Activated naive CD4-positive, alpha-beta T cell (primary cell): ENCODE measurements at places on chromosomes 12 and 14.

- no peak for DNase-seq
Measured at GRCh38 chr14:73260574-73260973, 23.3 kb downstream of the PAPLN start.

GRCh38 chr14:74155749-74156148 lies 71.0 kb downstream of the LIN52 start:
- DNase-seq = no peak

- DNase-seq = no peak
Measured at GRCh38 chr12:116416166-116416565, 138.7 kb upstream of the MED13L start.

GRCh38 chr12:3315201-3315661 lies 175.8 kb upstream of the PRMT8 start:
- DNase-seq = no peak

DNA sequence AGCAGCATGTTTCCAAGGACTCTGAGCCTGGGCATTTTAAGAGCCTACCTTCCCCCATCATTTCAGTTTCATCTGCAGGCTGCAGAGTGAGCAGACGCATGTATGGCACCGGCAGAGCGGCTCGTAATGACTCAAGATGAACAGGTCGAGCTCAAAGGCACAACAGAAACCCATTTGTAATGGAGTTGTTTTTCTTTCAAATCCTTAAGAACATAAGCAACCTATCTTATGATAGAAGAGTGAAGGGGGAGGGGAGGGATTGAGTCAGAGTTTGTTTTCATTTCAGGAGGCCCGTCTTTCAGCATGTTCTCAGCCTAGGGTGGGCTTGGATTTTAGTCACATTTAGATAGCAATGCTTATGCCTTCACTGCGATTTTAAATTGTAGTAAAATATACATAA lies 54.9 kb upstream of the CISTR start:
- DNase-seq = no peak

DNA sequence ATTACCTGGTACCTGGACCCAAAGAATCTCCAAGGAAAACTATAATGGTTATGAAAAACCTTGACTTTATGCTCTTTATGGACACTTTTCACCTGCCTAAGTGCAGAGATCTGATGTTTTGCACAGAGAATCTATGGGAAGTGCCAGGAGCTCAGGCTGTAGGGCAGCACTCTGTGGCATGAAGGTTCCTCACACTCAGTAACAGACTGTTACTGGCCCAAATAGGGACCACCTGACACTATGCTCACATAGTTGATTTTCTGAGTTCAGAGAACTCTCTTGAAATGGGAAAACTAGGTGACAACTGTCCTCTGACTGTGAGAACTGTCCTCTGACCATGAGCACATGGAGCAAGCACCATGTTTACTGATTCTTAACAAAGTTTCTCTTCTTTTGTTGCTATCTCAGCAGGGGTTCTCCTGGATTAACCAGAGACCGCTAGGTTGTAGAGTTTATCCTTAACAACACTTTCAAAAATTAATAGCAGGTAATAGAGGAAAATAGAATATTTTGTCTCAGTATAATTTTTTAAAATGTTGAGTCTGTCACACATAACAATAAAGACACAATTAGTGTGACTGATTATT lies 101.6 kb downstream of the STXBP6 start:
- no peak for DNase-seq

DNA sequence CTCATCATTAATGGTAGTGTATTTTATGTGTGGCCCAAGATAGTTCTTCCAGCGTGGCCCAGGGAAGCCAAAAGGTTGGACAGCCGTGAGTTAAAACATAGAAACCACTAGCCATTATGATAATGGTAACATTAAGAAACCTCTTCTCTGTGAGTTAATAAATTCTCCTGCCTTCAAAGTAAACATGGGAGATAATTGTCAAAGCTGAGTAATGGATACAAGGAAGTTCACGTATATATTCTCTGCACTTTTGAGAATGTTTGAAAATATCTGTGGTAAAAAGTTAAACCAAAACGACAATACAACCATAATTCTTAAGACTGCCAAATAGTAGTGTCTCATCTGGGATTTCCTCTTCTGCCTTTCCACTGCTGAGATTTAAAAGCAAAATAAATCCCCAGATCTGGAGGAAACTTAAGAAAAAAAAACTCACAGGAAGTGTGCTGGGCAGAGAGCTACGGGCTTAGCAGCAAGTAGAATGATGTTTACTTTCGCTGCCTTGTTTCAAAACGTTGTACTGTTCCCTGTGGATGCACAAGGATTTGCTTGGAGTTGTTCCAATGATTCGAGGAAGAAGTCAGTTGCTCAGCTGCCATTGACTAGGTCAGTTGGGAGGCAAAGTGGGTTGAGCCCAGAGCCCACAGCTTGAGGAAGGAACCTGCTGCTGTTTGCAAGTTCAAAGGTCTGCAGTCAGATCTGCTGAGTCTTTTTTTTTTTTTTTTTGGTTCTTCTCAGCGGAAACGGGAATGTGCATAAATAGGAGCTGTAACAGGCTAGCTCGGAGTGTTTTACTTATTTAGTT lies 1.7 kb downstream of the TPCN1 start:
- no peak for DNase-seq

GRCh38 chr12:121295746-121296617 lies 527 bp downstream of the CAMKK2 start:
- DNase-seq = peak; percentile 19

- peak; percentile 50 for DNase-seq
Measured at GRCh38 chr12:120710031-120710804, at the start of gene UNC119B. Gene UNC119B (plus strand): TSS chr12:120710458. CDS start chr12:120710475, 17 bp downstream.

DNA sequence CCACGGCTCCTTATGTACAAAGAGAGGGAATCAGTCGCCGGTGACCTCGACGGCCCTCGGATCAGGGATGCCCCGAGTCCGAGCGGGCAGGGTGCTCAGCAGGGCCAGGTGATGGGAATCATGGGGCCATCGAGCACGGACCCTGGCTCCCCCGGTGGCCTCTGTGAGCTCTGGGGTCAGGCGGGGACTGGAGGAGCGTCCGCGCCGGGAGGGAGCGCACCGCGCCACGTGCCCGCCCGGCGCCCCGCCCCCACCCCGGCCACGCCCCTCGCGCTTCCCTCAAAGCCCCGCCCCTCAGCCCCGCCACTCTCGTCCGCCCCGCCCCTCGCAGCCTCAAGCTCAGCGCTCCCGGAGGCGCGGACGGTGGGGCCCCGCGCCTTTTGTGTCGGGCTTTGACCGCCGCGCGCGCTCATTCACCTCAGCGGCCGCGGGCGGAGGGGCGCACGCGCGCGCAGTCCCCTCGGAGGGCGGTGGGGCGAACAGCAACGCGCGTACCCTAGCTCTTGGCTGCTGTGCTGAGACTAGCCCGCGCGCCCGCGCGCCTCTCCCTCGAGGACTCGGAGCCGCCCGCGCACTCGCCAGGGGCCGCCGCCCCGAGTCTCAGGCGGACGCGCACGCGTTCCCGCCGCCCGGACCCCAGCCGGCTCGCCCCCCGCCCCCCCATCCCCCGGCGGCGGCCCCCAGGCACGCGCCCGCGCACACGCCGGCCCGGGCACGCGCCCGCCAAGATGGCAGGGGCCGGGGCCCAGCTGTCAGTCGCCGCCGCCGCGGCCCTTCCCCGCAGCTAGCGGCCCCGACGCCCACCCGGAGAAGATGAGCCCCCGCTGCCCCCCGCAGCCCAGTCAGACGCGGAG lies 93.9 kb upstream of the EVL start:
- DNase-seq = peak; percentile 69

- DNase-seq = no peak
Measured at GRCh38 chr12:109464642-109465351, 12.3 kb downstream of the KCTD10 start.

DNA sequence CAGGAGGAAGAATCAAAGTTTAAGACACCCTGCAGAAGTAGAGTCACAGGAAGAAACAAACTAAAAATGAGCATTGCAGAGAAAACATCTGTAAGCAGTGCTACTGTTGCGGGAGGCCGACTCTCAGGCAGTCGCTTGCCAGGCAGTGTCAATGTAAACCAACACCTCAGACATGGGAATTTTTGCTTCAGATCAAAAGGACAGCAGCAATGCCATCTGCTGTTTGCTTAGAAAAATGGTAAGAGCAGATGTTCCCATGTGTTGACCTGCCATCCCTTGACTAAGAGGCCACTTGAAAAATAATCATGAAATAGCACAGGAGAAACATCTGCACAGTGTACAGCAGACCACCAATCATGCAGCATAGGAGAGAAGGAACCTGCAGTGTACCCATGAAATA lies 196.6 kb downstream of the SLC25A21 start:
- no peak for DNase-seq

DNA sequence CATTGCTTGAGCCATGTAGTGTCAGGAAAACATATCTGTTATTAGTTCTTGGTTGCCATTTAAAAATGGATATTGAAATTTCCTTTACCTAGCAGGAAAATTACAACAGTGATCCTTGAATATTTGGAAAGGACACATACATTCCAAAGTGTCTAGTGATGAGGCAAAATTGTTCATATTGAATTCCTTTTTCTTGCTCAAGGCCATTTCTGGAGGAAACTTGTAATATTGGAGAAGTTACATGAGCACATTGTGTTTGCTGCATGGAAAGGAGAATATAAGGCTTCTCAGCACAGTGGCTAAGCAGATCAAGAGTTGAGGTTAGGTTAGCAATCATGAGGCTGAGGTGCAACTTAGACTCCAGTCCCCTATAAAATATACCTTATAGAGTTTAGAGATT lies 121.9 kb downstream of the PDE3A start:
- no peak for DNase-seq

DNA sequence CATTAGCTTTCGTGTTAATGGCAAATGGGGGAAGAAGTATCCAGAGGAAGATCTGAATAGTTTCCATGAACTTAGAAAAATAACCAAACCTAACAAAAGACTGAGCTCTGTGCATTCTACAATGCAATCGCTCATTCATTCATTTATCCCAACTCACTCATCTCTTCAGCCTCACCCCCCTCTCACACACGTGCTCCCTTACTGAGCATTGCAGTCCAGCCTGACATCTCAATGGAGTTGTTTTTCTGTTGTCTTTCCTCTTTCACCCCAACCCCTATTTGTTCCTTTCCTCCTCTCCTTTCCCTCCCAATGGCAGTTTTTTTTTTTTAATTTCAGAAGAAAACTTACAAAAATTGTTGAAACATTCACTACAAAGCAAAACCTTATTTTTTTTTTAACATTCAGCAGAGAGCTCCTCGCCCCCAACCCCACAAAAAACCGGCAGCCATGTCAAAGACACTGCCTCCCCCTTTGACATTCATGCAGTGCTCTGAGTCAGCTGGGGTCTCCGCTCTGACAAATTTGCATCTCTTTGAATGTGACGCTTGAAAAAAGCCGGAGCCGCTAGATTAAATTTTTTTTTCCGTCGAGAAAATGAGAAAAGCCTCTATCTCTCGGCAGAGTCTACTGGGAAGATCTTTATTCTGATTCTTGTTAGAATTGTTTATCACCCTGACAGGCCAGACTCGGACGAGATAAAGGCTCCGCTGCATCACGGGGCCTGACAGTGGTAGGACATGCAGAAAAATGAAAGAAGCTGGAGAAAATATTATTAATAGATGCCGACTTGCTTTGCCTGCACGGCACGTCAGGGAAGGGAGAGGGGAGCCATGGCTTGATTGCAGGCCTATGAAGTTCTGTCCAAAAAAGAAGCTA lies 775.6 kb downstream of the VRK1 start:
- no peak for DNase-seq

- DNase-seq = no peak
Measured at GRCh38 chr12:101298426-101298825, 18.5 kb downstream of the UTP20 start.

- DNase-seq = no peak
Measured at GRCh38 chr12:16020031-16020430, 108.9 kb downstream of the DERA start.

DNA sequence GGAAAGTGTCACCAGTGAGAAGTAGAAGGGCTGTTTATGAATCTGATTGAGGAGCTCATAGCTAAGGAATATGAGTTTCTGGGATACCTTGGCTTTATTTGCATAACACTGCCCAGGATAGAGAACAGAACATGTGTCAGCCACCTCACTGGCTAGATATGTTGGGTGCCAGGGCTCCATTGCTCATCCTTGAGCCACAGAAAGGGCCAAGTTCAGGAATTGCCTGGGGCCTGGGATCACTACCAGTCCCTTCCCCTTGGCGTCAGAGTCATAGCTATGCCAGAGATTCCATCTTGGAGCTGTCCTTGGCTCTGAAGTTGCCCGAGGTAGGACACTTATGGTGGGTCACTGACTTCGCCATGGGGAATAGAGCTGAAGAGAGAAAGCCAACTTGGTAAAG lies 49.0 kb downstream of the IFT43 start:
- no peak for DNase-seq

DNA sequence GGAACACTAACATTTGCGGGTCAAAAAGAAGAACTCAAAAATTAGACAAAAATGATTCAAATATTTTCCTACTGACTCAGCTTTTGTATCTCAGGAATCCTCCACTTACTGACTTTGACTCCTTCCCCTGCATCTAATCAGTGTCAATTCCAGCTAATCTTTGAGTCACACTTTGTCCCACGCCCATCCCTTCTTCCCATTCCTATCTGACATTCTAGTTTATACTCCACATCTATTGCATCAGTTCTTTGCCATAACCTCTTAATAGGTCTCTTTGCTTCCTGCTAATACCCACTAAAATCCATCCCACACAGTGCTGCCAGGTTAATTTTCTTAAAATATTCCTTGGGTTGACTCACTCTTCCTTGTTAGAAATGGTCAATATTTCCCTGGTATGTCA lies 19.1 kb downstream of the BBS10 start:
- DNase-seq = no peak

GRCh38 chr12:115973968-115974724 lies 303.3 kb downstream of the MED13L start:
- DNase-seq = no peak

DNA sequence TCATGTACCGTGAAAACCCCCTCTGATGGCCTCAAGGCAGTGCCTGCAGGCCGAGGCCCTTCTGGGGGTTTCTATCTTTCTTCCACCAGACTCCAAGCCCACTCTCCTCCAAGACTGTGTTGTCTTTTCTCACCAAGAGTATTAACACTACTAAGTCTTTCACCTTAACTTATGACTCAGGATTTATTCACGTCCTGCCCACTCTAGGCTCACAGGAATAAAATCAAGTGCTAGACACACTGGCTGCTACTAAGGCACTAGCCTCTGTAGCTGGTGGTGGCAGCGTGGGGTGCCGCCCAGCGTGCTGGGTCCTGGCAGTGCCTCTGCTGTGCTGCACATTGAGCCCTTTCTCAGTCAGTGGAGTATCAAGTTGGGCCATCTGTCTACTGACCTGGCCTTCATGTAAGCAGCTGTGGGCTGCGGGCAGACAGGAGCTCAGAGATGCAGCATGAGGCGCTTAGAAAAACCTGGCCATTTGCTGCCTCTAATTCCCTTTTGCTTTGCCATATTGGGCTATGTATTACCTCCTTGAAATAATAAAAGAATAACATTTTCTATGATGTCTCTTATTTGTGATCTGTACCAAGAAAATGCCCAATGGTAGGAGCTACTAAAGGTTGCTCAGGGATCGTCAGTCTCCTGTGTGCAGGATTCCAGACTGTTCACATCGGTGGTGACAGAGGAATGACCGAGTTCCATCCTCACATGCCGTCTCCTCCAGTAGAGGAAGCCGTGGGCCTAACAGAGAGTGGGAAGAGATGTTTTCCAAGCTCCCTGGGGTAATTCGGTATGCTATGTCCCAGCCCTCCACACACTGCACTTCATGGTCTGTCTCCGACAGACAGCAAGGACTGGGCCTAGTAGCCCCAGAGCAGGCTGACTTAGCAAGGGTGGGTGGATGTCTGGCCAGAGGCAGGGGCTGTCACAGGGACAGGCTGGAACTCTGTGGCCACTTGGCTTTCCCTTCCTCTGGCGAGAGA lies 39.9 kb downstream of the MAX start:
- no peak for DNase-seq
